Activated CD4-positive, alpha-beta T cell treated with anti-CD3 and anti-CD28 coated beads, Interleukin-2, amount 50 U/mL, for 4 hours (primary cell): ENCODE measurements at places on chromosomes 11 and 22.

DNA sequence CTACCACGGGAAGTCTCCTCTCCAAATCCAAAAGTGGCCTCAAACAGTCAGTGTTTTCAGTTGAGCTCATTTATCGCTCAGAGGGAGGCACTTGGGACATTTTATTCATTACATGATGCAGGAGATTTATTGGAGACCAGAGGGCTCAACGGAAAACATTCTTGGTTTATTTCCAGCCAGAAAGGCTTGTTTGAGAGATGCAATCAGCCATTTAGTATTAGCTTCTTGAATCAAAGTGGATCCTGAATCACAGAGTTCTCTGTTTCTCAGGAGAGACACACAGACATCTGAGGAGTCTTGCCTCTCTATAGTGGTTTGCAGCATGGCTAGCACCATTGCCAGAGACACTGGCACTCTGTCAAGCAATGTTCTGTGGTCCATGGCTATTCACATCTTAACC is 31.5 kb downstream of the CD44 start:
- DNase-seq = no peak

DNA sequence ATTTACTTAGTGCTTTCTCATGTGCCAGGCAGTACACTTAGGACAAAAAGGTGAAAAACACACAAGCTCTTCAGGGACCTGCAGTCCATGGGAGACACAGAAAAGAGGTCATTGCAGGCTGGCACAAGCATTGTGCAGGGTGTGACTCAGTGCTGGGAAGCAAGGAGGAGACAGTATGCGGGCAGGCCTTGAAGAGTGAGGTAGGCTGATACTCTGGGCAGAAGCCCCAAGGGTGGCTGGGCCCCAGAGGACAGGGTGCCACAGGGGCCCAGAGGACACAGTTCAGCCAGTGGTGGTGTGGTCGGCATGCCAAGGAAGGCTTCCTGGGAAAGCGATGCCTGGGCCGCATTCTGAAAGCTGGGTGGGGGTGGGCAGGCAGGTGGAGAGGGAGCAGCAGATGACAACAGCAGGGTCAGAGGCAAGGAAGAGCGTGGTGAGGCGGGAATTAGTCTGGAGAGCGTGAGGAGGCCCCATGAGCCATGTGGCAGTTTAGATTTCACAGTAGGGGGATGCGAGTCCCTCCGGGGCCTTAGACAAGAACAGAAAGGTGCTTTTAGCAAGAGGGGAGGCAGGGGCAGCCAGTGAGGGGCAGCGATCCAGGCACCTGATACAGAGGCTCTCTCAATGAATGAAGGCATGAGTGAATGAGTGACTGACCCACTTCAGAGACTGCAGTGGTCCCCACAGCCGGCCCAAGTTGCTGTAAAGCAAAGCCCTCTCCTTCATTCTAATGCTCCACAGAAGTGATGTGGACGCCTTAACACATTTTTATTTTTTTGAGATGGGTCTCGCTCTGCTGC is 6.8 kb downstream of the C11orf24 start:
- DNase-seq = no peak

GRCh38 chr11:108929241-108929640 is 264.4 kb downstream of the DDX10 start:
- no peak for DNase-seq

GRCh38 chr11:14327116-14327515 is 31.9 kb downstream of the RRAS2 start:
- DNase-seq = no peak

- no peak for DNase-seq
Observed at GRCh38 chr11:127939000-127939399, 648.4 kb downstream of the ETS1 start.

DNA sequence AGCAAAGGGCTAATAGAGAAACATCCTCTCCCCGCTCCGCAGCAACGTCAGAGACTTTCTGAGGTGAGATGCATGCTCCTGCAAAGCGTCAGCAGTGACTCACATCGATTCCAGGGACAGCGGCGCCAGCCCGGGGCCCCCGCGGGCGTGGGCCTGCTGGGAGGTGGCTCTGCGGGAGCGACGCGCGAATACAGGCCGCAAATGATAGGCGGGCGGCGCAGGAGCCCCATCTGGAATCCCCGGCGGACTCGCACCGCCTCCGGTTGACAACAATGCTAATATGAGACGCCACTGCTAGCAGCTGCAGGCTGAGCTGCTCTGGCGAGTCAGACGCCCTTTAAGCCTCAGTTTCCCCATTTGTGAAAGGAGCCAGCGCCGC is 557 bp downstream of the RANGAP1 start:
- DNase-seq = peak; percentile 87

DNA sequence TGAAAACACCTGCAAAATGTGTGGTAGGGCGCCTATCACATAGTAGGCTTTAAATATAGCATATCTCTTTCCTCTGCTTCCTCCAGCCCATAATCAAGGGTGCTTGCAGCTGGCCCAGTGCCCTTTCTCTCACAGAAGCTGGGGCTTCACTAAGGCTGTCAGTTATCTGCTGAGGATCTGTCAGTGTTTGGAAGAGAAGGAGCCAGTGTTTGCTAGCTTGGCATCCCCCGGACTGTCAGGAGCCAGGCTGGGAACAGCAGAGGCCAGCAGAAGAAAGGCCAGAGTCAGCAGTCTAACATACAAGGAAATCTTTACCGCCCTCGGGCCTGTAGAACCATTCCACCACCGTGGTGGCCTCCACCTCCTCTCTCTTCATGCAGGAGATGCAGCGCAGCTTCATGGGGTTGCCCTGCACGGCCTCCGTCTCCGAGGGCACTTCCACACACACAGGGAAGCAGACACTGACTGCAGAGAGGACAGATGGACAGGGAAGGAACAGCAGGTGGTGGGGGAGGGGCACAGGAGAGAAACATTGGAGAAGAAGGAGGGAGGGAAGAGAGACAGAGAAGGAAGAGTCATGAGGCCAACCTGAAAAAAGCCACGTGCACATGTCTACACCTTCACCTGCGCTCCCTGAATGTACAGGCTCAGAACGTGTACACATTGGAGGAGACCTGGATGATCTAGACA is 9.0 kb downstream of the SCN3B start:
- DNase-seq = no peak

- no peak for DNase-seq
Observed at GRCh38 chr11:112751329-112751728, 209.9 kb upstream of the NCAM1 start.

- no peak for DNase-seq
Observed at GRCh38 chr11:43943931-43944751, 1.7 kb downstream of the C11orf96 start.

DNA sequence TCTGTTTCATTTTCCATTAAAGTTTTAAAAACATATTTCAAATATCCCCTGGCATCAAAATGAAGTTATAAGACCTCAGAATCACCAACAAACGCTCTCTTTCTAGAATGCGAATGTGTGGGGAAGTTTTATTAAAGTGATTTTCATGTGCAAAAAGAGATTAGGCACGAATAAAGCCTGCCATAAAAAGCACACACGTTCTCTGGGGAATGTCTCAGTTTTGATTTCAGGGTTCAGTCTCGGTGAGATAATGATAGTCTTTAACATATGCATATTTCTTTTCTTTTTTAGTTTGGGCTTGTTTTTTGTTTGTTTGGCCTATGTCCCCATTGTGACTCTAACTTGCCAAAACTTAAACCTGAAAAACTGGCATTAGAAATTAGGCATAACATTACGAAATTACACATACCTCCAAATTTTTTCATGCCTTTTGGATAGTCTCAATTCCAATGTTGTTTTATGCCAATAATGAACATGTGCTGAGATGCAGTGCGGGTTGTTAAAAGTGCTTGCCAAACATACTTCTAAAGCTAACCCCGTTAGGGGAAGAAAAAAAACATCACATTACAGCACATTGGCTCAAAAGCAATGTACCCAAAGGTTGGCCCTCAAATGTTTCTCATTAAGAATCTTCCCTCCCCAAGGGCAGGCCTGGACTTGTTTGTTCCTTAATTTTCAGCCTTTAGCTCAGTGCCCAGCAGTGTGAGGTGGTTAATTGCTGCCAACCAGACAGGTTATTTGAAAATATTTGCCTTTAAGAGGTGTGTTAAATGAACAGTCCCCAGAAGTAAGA is 33.2 kb upstream of the FBLN1 start:
- no peak for DNase-seq

- DNase-seq = no peak
Observed at GRCh38 chr11:119791701-119792151, 62.7 kb upstream of the NECTIN1 start.

- DNase-seq = no peak
Observed at GRCh38 chr11:73164803-73165540, 22.9 kb upstream of the FCHSD2 start.

- no peak for DNase-seq
Observed at GRCh38 chr22:50585238-50585637, 2.6 kb upstream of the CHKB start.

DNA sequence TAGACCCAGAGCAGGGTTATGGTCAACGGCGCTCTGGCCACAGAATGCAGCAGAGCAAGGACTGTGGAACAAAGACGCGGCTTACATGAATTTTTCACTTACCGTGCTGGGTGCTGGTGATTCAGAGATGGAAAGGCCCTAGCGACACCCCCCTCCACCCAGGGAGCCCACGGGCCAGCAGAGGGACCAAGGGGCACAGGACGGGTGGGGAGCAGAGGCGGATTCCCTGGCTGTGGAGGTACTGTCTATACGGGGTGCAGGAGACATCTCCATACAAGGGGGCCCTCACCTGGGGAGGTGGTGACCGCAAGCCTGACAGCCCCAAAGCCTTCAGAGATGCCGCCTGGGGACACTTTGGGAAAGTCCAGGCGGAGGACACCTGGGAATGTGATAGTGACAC is 1.1 kb upstream of the SEPTIN5 start:
- DNase-seq = no peak

GRCh38 chr22:20750461-20751184 is 23.3 kb upstream of the SERPIND1 start:
- no peak for DNase-seq

DNA sequence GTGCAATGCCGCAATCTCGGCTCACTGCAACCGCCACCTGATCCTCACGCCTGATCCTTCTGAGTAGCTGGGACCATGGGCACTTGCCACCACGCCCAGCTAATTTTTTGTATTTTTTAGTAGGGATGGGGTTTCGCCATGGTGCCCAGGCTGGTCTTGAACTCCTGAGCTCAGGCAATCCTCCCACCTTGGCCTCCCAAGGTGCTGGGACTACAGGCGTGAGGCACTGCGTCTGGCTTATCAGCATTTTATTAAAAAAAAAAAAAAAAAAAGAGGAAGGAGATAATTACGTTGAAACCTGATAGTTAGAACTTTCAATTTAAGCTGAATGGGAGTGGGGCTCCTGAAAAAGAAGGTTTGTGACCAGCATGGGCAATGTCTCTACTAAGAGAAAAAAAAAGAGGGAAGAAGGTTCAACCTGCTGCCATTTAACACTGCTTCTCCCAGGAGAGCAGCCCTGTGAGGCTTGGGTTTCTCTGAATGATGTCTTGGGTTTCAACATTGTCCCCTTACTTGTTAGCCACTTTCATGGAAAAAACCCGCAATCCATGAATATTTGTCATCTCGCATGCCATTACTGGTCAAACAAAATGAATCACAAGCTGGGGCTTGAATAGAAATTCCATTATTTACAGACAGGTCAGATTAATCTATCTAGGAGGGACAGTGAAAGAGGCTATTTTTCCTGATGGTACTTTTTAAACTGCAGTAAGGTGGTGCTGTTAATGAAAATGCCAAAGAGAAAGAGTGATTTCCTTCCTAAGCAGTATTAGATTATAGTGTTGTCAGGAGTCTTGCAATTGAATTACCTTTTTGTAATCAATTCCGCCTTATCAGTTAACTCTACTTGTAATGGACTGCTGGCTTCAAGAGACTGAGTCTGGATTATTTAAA is 72.5 kb downstream of the PACS1 start:
- no peak for DNase-seq

- no peak for DNase-seq
Observed at GRCh38 chr11:65492637-65493366, 6.0 kb upstream of the MALAT1 start.

- no peak for DNase-seq
Observed at GRCh38 chr22:43473441-43473840, 61.6 kb downstream of the MPPED1 start.

- DNase-seq = no peak
Observed at GRCh38 chr22:37713761-37714160, 16.9 kb downstream of the TRIOBP start.

DNA sequence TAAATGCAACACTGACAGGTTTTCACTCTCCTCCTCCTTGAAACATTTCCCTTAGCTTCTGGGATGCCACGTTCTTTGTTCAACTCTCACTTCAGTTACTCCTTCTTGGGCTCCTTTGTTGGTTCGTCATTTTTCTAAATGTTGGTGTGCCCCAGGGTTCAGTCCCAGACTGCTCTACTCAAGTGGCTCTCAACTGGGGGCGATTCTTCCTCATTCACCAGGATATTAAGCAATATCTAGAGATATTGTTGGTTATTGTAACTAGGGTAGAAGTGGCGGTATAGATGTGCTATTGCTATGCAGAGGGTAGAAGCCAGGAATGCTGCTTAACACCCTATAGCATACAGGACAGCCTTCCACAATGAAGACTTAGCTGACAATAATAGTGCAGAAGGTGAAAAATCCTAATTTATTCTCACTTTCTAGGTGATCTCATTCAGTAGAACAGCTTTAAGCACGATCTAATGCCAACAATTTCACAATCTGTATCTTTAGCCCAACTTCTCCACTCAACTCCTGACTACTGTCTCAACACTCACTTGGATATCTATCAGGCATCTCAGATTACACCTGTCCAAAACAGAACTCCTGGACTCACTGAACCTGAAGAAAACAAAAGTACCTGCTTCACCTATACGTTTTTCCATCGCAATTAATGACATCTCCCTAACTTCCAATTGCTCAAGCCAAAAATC is 4.6 kb downstream of the NUP160 start:
- no peak for DNase-seq

GRCh38 chr11:123718063-123718462 is 23.4 kb downstream of the ZNF202 start:
- no peak for DNase-seq

DNA sequence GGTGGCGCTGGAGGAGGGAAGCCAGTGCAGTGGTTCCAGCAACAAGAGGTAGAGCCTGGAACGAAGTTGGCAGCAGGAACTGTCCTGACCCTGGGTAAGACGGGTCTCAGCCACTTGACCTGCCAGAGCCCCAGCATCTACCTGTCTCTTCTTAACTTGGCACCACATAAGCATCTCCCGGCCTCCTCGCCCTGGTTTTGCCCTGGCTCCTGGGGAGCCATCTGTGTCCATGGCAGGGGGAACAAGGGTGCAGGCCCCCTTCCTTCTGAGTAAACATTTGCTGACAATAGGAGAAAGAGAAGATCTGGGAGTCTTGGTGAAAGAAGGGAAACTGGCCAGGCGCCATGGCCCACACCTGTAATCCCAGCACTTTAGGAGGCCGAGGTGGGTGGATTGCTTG is 12.8 kb downstream of the P2RY2 start:
- DNase-seq = no peak

DNA sequence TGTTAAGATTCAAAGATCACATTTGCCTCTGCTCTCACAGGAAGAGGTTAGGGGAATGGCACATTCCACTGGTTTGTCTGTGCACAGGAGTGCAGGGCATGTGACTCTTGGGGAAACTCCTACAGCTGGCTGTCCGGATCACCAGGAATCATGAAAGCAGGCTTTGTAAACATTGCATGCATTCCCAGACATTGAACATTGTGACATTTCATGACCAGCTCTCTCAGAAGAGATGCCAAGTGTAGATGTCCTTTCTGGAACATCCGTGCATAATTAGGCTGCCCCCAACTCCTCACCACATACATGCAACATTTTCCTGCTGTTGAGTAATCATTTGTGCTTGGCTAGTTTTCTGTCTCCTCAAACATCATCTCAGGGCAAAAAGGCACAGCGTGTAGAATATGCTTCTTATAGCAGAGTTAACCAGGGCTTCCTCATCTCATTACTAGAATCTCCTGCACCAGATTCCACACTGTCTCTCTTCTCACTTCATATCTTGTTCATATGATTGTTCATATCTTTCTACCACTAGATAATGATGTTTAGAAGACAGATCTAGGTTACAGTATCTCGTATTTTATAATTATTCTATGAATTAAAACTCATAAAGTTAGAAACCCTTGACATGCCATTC is 694.7 kb downstream of the NTM start:
- no peak for DNase-seq
